Spinal cord (tissue), 10 donors: ENCODE measurements at places on chromosomes 12 and 14. TPM values are rescaled to one million over a fixed set of nuclear protein-coding genes. Genes with fewer than 3 reads are reported as not detected.

Gene WASHC4
- polyA plus RNA-seq: 28.9 TPM

Gene CACNA1C
- 18.4 TPM for polyA plus RNA-seq

Gene SIX6
- not detected for polyA plus RNA-seq

- DNase-seq: no peak
Observed at GRCh38 chr12:83665634-83666218, 979.0 kb downstream of the TMTC2 start.

DNA sequence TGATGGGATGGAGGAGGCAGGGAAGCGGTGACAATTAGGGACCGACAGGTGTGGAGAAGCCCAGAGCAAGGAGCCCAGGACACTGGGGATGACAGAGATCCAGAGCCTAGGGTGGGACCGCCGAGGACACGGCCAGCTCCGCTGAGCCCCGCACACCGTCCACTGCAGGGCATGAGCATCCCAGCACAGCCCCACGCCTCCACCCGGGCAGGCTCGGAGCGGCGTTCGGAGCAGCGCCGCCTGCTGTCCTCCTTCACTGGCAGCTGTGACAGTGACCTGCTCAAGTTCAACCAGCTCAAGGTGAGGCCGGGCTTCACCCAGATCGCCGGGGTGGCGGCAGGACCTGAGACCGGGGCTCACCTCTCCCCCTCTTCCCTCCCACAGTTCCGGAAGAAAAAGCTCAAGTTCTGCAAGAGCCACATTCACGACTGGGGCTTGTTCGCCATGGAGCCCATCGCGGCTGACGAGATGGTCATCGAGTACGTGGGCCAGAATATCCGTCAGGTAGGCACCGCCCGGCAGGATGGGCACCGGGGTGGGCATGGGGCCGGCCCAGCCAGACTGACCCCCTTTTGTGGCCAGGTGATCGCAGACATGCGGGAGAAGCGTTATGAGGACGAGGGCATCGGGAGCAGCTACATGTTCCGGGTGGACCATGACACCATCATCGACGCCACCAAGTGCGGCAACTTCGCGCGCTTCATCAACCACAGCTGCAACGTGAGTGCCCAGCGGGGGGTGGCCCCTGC is 23.7 kb downstream of the SETD1B start:
- no peak for DNase-seq

DNA sequence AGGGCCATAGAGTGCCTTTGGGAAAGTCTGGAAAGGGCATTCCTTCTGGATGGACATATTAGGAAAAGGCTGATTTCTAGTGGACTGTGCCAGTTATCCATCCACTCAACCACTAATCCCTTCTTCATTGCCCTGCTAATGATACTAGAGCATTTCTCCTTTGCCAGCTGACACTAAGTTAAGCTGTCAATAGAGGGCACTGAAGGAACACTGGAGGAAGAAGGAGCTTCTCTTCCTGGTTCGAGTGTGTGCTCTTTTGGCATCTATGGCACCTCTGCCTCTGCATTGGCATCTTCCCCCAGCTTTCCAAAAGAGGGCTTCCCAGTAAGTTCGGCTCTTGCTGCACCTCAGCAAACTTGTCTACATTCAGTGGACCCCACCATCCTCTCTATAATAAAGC is 165.4 kb downstream of the DERA start:
- DNase-seq: no peak

GRCh38 chr12:64077922-64078321 is 144.2 kb downstream of the KICS2 start:
- no peak for DNase-seq
